ENCODE measurements at places on chromosomes 7 and 10. TPM values are rescaled to one million over a fixed set of nuclear protein-coding genes. Genes with fewer than 3 reads are reported as not detected.

DNA sequence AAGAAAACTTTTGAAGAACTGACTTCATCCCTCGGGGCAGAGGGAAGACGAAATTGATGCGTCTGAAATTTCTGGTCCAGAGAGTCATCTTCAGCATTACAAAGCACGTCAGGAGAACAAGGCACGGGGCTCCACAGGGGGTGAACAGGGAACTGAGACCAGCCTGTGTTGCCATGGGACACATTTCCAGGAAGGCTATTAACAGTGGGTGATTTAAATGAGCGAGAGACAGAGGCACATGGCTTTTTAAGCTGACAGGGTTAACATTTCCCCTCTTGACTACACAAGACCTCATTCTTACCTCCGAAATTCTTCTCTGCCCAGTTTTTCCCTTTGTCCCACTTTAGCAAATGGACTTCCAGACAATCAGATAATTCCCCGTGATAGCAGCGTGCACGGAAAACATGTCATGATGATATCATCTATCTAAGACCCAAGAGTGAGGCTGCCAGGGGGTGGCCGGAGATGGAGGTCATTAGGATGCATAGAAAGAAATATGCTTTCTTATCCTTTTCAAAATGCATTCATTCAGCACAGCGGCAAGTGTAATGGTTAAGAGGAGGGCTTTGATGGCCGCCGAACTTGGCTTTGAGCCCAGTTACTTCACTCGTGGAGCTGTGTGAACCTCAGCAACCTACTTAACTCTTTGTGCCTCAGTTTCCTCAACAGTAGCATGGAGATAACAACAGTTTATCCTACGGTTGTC lies 248.0 kb downstream of the PRPF18 start:
- no peaks in the 10 kb centered on the region for H3K36me3 ChIP-seq
- peaks cover 7% of the 10 kb centered on the region for H3K4me1 ChIP-seq
- H3K4me3 ChIP-seq, result no peak overlapping the region
- no peak for DNase-seq
- H3K27ac ChIP-seq, result no peak overlapping the region

DNA sequence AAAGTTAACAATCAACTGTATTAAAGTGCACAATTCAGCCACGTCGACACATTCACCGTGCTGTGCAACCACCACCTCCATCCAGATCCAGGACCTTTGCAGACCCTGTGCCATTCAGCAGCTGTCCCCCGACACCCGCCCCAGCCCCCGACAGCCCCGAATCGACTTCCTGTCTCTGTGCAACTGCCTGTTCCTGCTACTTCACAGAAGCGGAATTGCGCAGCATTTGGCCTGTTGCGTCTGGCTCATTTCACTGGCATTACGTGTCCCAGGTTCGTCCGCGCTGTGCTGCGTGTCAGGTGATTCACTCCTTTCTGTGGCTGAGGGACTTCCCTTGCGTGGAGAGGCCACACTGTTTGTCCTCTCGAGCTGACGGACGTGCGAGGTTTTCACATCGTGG lies 33.2 kb upstream of the DNAAF5 start:
- no peak overlapping the region for H3K27ac ChIP-seq
- no peak for DNase-seq
- H3K4me1 ChIP-seq, result no peaks in the 10 kb centered on the region
- H3K4me3 ChIP-seq, result no peak overlapping the region
- no peaks in the 10 kb centered on the region for H3K27me3 ChIP-seq
- H3K36me3 ChIP-seq, result no peaks in the 10 kb centered on the region

DNA sequence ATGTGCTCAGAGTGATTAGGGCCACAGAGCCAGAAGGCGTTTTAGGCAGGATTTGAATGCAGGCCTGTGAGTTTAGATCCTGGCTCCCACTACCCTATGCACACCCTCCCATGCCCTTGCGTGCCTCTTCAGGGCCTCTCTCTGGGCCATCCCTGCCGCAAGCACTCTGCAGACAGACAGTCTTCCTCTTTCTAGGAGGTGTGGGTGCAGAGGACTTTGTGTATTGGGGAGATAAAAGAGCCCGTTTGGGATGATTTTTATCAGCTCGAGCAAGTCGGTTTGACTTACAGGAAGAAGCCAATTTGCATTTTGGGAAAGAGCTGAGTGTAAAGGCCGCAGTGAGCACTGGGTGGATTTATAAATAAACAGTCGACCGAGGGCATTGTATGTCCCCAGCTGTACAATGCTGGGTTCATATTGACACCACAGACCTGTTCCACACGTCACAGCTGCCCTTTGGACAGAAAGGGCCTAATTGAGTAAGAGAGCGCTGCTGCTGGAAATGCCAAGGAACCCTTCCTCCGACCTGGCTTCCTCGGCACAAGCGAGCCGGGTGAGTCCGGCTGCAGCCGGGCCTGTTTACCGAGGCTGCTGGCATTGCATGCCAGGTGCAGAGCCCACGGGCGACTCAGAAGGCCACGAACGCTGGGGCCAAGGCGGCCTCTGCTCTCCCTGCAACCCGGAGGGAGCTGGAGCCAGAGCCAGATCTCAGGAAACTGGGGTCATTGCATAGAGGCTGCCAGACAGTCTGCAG lies 25.1 kb downstream of the ZMIZ1 start:
- no peaks in the 10 kb centered on the region for H3K27me3 ChIP-seq
- H3K4me3 ChIP-seq, result no peak overlapping the region
- H3K4me1 ChIP-seq, result peaks cover 35% of the 10 kb centered on the region

- no peaks in the 10 kb centered on the region for H3K4me1 ChIP-seq
- no peaks in the 10 kb centered on the region for H3K36me3 ChIP-seq
- no peaks in the 10 kb centered on the region for H3K27me3 ChIP-seq
Measured at GRCh38 chr10:36765782-36766414, 359.5 kb upstream of the ANKRD30A start.

GRCh38 chr7:22386206-22386858 lies 29.4 kb upstream of the RAPGEF5 start:
- H3K27ac ChIP-seq, result no peak overlapping the region
- no peak overlapping the region for H3K4me3 ChIP-seq
- DNase-seq, result no peak
- H3K36me3 ChIP-seq, result no peaks in the 10 kb centered on the region

DNA sequence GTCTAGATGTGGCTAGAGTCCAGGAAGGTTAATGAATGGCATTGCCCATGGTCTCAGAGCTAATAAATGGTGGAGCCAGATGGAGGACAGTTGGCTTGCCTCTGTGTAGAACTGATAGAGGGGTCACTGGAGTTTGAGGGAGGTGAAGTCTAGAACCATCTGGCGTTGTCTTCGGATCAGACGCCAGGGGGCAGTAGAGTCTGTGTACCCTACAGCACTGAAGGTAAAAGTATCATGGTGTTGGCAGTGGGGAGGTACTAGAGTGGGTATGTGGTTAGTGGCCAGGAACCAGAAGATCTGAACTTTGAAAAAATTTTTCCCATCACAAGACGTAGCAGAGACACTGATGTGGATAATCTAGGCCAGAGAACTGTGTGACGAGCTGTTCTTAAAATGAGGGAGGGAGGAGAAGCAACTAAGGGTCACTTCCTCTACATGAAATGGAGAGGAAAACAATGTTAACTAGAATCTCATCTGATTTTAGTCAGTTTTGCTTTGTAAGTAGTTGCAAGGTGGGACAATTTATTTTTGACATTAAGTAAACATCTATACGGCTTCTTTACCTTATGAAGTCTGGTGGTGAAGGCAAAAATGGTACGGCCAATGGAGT lies 227.9 kb upstream of the PRSS58 start:
- no peaks in the 10 kb centered on the region for H3K36me3 ChIP-seq
- no peak overlapping the region for H3K4me3 ChIP-seq
- DNase-seq, result no peak
- H3K27me3 ChIP-seq, result peaks cover 10% of the 10 kb centered on the region
- H3K4me1 ChIP-seq, result no peaks in the 10 kb centered on the region
- no peak overlapping the region for H3K27ac ChIP-seq

DNA sequence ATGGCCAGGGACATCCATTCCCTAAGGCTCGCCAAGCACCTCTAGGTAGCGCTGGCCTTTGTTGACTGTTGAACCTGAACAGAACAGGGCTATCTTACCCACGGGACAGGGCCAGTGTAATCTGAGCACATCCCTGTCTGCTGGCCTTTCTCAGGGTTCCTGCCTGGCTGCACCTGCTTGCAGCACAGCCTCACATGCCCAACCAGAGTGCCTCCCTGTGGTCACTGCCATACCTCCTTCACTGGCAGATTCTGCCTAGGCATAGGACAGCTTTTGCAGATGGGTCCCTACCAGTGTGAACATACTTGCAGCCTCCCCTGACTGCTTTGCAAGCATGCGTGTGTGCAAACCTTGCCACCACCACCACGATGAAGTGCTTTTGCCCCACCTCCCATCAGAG lies 15.8 kb upstream of the LIPN start:
- no peak overlapping the region for H3K4me3 ChIP-seq
- H3K4me1 ChIP-seq, result no peaks in the 10 kb centered on the region
- H3K27me3 ChIP-seq, result no peaks in the 10 kb centered on the region
- no peaks in the 10 kb centered on the region for H3K36me3 ChIP-seq
- H3K27ac ChIP-seq, result no peak overlapping the region
- DNase-seq, result no peak

GRCh38 chr7:18421297-18422002 lies 74.1 kb upstream of the HDAC9 start:
- H3K27me3 ChIP-seq, result no peaks in the 10 kb centered on the region
- no peak overlapping the region for H3K4me3 ChIP-seq
- peaks cover 20% of the 10 kb centered on the region for H3K4me1 ChIP-seq
- DNase-seq, result no peak

DNA sequence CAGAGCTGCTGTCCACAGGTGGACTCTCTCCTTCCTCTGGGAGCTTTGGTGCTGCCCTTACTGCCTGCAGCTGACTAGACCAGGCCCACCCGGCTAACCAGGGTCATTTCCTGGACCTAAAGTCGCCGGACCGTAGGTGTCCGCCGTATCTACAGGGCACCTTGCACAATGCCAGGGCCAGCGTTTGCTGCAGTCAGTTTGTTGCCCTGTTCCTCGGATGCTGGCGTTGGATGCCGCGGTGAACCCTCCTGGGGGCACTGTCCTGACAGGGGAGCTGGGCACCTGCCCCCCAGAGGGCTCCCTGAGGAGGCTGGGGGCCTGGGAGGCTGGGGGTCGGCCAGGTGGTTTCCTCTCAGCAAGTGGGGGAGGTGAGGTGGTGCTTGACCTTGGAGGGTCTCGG lies 96.6 kb downstream of the UNCX start:
- no peak for DNase-seq
- no peaks in the 10 kb centered on the region for H3K36me3 ChIP-seq
- no peaks in the 10 kb centered on the region for H3K4me1 ChIP-seq
- peaks cover 15% of the 10 kb centered on the region for H3K27me3 ChIP-seq

The SPDYE2B gene
- total RNA-seq, result not detected

The LIPN gene
- not detected for total RNA-seq

The TMEM270 gene
- not detected for total RNA-seq
